ENCODE measurements at places on chromosomes 5 and 9.

GRCh38 chr9:129665389-129665775 is at the start of gene PRRX2:
Gene PRRX2, plus strand, starts transcription at chr9:129665647. Its CDS starts 221 bp downstream, at chr9:129665868.
- DNase-seq, result no peak

DNA sequence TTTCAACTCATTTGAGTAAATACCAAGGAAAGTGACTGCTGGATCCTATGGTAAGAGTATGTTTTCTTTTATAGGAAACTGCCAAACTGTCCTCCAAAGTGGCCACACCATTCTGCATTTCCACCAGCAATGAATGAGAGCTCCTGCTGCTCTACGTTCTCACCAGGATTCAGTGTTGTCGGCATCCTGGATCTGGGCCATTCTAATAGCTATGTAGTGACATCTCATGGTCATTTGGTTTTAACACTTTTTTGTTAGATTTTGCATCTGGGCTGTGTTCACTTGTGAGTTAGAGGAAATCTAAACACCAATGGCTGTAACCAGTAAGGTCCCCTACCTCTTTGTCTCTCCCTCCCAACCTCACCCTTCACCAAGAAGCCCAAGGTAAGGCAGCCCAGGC is 115.9 kb downstream of the ATPSCKMT start:
- DNase-seq, result no peak

DNA sequence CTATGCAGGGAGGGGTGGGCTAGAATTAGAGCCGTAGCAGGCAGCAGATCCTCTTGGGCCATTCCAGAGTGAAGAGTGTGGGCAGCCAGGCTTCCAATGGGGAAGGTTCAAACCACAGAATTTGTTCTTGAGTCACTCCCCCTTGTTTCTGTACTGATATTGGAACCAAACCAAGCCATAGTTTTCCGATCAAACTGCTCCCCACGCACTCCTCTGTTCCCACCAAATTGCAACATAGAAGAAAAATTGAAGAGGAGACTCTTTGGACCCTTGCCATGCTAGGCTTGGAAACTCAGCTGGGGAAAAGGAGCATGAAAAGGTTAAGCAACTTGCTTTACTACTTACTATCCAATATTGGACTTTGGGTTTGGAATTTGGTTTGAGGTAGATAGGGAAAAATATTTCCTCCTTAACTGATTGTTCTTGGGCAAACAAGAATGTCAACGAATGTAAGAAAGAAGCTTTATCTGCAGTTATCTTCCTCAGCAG is 165.8 kb upstream of the NR3C1 start:
- DNase-seq, result no peak

DNA sequence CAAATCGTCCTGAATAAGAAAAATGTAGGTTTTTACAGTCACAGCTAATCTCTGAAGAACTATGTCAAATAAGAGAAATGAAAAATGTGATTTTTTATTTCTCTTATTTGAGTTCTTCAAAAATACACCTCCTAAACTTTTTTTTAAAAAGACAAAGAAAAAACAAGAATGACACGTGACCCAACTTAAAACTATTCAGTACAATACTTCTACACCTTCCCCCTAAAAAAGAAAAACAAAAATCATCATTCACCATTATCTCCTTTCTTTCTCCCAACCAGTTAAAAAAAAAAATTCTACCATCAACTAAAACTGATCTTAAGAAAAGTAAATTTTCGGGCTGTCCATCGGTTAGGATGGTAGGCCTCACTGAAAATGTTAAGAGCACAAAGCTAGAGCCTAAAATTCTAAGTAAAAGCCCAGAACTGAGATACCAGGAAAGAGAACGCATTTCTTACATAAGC is 2.1 kb downstream of the RNF145 start:
- no peak for DNase-seq

DNA sequence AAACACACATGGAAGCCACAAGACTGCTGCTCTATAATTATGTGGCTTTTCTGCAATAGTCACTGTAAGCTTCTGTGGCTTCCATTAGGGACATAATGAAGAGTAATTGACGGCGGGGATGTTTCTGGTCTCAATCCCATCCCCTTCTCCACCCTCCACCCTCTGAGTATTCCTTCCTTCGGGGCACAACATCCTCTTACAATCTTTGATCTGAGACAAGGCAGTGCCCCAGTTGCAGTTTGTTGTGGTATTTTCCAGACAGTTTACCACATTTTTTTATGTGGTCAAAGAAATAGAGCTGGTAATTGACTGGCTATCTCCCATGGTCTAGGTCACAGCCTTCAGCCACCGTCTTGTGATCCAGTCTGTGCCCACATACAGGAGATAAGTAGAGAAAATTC is 277.7 kb downstream of the NR2F1-AS1 start:
- DNase-seq, result no peak

DNA sequence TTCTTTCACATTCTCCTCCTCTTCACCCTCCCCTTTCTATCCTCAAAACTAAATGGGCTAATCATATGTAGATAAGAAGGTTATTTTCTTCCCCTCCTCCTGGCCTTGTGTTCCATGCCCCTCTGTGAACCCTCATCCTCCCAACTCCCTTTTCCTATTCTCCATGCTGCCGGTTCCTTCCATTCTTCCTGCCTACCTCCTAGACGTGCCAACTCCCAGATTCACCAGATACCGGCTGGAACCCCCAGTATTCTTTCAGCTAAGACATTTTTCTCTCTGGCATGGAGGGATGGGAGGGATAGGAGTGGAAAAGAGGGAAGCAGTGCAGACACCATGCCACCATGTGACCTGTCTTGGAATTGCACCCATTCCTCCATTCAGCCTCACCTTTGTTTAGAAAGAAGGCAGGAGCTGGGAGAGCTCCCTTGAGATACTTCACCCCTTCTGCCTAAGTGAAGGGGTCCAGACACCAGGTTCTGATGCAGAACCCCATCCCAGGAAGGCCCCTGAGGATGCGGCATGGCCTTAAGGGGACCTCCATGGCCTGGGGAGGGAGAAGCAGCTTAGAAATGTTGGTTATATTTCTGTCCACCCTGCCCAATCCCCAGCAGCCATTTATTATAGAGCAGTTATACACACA is 4.8 kb downstream of the DNAJB5 start:
- peak; percentile 19 for DNase-seq

DNA sequence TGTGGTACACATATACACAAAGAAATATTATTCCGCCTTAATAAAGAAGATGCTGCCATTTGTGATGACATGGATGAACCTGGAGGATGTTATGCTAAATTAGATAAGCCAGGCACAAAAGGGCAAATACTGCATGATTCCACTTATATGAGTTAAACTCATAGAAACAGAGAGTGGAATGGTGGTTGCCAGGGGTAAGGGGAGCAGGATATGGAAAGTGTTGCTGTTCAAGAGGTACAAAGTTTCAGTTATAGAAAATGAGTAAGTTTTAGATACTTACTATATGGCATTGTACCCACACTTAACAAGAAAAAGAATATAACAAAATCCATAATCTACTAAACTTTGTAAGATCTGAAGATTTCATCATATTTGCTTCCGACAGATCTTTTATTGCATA is 252.2 kb downstream of the SYK start:
- no peak for DNase-seq

DNA sequence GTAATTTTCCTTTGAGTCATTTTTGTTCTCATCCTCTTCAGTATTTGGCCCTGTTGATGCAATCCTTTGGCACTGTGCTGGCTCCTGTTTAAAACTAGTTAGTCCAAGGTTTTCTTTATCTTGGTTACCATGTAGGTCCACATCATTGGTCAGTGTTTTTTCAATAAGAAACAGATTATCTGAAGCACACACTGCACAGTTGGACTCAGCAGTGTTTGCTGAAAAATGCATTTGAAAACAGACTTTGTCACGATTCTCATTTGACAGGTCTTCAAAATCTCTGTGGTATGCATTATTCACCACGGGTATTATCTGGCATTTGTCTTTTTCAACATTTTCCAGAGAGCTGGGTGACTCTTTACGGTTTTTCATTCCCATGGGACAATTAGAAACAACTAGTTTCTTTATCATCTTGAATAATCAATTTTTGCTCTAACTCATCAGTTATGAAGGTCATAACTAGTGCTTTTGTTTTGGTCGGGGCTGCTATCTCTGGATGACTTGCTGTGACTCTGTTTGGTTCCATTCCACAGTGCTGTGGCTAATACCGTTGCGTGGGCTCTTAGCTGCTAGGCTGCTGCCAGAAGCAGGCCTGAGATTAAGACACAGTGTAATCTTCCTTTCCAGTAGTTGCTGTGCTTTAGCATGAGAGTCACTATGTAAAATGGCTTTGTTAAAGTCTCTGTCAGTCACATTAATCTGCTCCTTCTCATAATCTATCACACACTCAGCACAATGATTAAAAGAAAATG is 36.2 kb downstream of the NUDT12 start:
- DNase-seq, result no peak

GRCh38 chr5:65938256-65938655 is 11.9 kb downstream of the ERBIN start:
- no peak for DNase-seq

- DNase-seq, result no peak
These were observed 133.0 kb downstream of the GNA14 start for GRCh38 chr9:77514886-77515711.

DNA sequence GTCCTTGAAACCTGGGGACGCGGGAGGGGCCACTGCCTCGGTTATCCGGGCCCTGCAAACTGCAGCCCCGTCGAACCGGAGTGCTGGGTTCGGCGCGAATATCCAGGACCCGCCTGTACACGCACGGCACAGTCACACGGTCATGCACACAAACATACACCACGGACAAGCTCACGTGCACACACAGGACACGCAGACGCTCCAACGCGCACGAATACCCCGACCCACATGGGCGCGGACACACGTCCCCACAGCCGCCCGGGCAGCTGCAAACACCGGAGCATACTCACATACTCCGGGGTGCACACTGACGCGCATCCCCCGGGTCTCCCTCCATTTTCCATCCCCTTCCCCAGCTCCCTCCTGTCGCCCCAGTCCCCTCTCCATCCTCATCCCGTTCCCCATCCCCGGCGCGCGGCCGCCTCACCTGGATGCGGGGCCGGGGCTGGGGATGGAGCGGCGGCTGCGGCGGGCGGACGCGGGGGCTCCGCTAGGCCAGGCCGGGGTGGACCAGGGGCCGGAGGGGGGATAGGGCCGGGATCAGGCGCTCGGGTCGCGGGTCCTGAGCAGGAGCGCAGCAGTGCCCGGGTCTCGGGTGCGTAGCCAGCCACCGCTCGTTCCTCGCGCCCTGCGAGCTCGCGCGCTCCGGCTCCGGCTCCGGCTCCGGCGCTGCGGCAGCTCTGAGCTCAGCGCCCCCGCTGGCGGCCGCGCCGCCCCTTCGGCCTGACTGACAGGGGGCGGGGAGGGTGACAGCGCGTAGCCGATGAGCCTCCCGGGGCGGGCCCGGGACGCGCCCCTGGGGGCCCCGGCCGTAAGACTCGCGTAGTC is at the start of the genes EIF4E1B and SNCB:
TSS of gene EIF4E1B (plus strand) at position 823 of the 828 bp plus-strand sequence. CDS start 12,113 bp downstream, outside the sequence.
TSS of gene SNCB (minus strand) at position 682 of the 828 bp plus-strand sequence. CDS start 880 bp downstream, outside the sequence.
- DNase-seq, result peak; percentile 47

- no peak for DNase-seq
These were observed 240.6 kb upstream of the MAP3K1 start for GRCh38 chr5:56574778-56575177.

GRCh38 chr5:14771189-14771588 is 100.4 kb downstream of the ANKH start:
- DNase-seq, result no peak

GRCh38 chr5:138536665-138537315 is 6.2 kb downstream of the ETF1 start:
- no peak for DNase-seq

All from occipital lobe (tissue), 3 donors.